ENCODE measurements at places on chromosomes 7 and 10. TPM values are rescaled to one million over a fixed set of nuclear protein-coding genes. Genes with fewer than 3 reads are reported as not detected.

The ZNF736 gene
- total RNA-seq = not detected

The FRMPD2 gene
- total RNA-seq = not detected

The INHBA gene
- 0.42 TPM for total RNA-seq

The ASL gene
- total RNA-seq = 20.8 TPM

The NKX6-2 gene
- 0.27 TPM for total RNA-seq

The RADIL gene
- total RNA-seq = 2.8 TPM

The ODAD2 gene
- total RNA-seq = 0.13 TPM

The CHPF2 gene
- 50.9 TPM for total RNA-seq

The GRM8 gene
- total RNA-seq = not detected

The ZP3 gene
- 19.3 TPM for total RNA-seq

The H2BK1 gene
- total RNA-seq = not detected

The FAM25C gene
- total RNA-seq = not detected

The SPDYE18 gene
- total RNA-seq = not detected

The NPC1L1 gene
- 0.03 TPM for total RNA-seq

The MIOS gene
- 17.7 TPM for total RNA-seq

The FGFR2 gene
- total RNA-seq = 0.36 TPM

The DAGLB gene
- 27.5 TPM for total RNA-seq

The SH2D4B gene
- 0.03 TPM for total RNA-seq

The HSPB1 gene
- 1,196 TPM for total RNA-seq

The COL28A1 gene
- total RNA-seq = 0.53 TPM

The BUD31 gene
- 158 TPM for total RNA-seq

The GRID2IP gene
- not detected for total RNA-seq

The HDAC9 gene
- 0.17 TPM for total RNA-seq

The KCNH2 gene
- total RNA-seq = 0.38 TPM

The SFMBT2 gene
- 9.0 TPM for total RNA-seq

The PALD1 gene
- total RNA-seq = 8.0 TPM

The PRXL2A gene
- 42.7 TPM for total RNA-seq

The GNAT3 gene
- total RNA-seq = not detected

The CDH23 gene
- total RNA-seq = 2.0 TPM

The NAT16 gene
- total RNA-seq = 0.10 TPM

The BTBD16 gene
- total RNA-seq = 0.82 TPM

The URGCP gene
- 25.5 TPM for total RNA-seq

The CPA2 gene
- total RNA-seq = 0.09 TPM
